ENCODE measurements at places on chromosomes 7 and 10.

DNA sequence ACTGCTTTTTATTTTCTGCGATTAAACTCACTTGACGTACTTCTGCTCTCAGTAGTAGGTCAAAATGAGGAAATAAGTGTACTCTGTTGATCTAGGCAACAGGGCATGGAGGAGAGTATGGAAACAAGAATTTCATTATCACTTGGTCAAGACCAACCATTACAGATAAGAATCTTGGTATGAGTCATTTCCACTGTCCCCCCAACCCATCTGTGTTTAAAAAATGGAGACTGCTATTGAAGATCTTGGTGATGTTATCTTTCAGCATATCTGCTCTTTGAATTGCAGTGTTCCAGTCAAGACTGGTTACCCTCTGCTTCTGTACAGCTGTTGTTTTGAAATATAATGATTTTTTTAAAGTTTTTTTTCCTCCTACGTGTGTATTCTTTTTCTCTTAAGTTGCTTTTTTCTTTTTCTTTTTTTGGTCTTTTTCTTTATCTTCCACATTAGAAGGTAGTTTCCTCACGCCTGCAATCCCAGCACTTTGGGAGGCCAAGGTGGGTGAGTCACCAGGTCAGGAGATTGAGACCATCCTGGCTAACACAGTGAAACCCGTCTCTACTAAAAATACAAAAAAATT, 11.7 kb downstream of the STAM start:
- no peak for DNase-seq

DNA sequence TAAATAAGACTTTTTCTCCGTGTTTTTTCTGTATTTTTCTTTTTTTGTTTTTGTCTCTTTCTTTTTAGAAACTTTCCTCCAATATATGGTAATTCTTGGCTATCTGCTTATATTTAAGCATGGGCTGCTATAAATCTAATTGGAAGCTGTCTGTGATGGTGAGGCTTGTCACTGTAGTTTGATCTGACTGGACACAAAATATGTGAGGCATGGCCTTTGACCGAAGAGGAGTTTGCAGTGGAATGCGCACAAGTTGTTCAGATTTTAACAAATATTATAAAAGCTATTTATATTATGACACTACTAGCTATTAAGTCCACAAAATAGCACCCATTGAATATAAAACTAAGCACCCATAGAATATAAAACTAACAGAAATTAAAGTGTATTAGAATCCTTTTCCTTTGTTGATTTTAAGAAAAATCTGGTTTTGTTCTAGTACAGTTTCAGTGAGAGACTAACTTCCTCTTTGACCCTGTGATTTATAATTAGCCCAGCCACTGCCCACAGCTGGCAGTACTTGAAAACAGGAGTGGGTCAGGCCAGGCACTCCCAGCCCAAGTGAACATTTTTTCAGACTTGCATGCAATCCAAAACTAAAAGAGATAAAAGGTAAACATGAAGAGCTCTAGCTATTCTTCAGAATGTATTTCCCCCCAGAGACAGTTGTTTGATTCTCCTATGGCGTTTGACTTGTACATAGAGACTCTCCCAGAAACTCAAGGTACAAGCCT, 69.9 kb upstream of the FGL2 start:
- no peak for DNase-seq

GRCh38 chr10:101875068-101875688, 31.6 kb upstream of the KCNIP2 start:
- no peak for DNase-seq

DNA sequence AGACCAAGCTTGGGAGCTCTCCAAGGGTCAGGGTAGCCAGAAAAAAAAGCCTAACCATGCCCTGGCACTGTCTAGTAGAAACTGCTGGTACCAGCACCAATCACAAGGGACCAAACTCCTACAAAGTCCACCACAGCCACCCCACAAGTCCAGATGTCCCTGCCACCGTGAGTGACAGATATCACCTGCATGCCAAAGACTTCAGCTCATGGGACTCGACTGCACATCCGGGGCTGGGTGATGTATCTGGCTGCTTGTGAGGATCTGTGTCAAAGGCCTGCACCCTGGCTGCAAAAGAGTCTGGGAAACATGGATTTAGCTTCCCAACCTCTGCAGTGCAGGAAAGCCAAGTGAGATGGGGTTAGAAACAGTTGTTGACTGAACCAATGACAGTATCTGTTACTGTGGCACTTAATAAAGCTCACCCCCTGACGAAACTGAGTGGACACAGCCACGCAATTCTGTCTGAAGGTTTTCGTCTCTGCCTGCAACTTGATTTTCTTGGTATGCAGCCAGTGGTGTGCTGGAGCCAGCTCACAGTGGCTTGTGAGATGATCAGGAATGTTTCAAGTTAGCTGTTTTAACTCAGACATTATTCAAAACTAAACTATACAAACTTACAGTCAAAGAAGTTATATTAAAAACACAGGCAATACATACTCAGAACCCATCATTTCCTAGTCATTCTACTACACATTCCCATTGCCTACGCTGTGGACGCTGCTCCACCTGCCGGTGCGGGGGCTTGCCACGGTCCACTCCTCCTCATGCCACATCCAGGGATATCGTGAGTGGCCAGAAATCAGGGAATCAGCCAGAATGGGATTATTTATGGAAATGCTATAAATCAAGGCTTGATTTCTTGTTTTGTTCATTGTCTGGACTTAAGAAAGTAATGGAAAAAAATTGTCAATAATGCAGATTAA, 9.2 kb downstream of the ZNF488 start:
- no peak for DNase-seq

DNA sequence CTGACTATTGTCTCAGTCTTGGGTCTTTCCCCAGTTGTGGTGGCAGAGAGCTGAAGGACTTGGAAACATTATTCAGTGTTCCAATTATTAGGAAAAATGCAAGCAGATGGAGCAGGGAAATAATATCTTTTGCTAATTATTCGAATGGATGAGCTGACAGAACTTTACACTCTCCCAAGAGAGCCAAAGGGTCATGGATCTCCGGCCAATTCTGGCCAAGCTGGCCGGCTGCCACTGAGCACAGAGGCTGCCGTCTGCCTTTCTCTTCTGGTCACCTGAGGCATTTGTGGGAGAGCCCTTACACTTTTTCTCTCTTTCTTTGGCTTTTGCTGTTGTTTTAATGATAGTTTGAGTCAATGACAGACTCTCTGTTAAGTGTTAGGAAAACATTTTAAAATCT, 22.2 kb upstream of the CNTNAP2 start:
- DNase-seq, result no peak

GRCh38 chr10:88107296-88108097, 244.1 kb downstream of the PTEN start:
- DNase-seq, result no peak

- DNase-seq, result no peak
Measured at GRCh38 chr7:43823941-43824340, 45.4 kb downstream of the MRPS24 start.

- no peak for DNase-seq
Measured at GRCh38 chr7:711093-711921, 15.2 kb upstream of the DNAAF5 start.

DNA sequence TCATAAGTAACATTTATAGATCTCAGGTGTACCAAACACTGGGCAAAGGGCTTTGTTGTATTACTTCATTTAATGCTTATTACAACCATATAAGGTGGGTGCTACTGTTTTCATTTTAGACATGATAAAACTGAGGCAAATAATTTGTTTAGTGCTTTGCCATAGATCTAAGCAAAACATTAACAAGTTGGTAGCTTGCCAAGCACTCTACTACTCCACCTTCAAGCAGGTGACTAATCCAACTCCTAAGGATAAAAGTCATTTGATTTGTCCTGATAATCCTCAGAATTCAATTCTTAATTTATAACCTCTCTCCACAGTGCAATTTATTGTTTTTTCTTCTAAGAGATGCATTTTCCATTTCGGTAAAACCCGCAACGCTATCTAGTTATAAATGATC, 646.4 kb downstream of the GRM8 start:
- DNase-seq, result no peak

DNA sequence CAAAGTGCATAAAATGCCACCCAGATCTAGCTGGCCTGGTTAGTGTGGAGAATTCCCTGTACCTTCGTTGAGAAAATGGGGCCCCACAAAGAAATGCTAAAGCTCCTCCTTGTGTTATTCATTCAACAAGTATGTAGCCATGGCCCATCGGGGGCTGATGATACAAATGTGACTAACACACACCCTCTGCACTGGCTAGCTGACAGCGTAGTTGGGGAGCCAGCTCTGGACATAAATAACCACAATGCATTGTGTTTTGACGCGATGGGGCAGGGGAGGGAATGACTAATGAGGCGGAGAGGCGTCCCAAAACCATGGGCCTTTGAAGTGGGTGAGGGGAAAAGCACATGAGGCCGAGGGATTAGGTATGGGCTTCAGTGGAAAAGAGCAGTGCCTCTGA, 28.2 kb upstream of the ASL start:
- DNase-seq, result no peak

DNA sequence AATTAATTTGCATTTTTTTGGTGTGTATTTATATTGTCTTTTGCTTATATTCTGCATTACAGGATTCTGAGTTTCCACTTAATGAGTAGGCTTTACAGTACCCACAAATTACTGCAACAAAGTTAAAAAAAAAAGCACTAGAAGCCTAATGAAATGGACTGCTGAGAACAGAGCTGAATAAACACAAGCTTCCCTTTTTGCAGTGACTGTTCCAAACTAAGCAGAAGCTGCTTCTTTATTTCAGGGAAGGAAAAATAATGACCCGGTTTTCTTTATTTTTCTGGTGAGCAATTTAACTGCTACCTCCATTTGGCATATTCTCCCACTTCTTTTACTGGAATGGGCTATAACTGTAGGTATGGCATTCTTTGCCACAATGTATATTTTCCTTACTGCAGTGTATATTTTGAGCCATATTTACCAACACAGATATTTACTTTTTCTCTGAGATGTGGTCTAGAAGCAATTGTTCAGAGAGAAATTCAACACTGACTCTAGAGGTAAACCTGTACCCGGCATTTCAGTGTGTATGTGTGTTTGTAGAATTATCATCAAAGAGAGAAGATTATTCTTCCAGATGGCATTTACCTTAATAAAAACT, 56.9 kb downstream of the HDAC9 start:
- no peak for DNase-seq

GRCh38 chr10:18980089-18980629, 68.4 kb upstream of the MALRD1 start:
- no peak for DNase-seq

- no peak for DNase-seq
Measured at GRCh38 chr10:131571865-131572264, 260.3 kb upstream of the TCERG1L start.

DNA sequence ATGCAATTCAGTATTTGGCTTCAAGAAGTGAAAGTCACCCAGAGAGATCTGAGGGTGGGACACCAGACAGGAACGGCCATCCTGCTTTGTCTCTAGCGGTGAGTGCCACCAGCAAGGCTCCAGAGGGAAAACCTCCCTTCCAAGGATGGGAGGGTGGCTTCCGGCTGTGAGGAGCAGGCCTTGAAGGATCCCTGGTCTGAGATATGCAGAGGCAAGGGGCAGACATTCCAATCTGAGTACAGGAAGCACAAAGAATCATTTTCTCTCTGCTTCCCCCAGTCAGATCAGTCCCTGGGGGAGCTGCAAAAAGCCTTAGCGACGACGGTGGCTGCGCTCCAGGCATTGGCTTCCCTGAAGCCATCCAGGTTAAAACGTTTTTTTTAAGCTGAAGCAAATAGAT, 167.4 kb downstream of the TEX36 start:
- no peak for DNase-seq

GRCh38 chr7:80372415-80372814, 139.4 kb downstream of the GNAT3 start:
- no peak for DNase-seq

- no peak for DNase-seq
Measured at GRCh38 chr7:39353615-39354376, 212.4 kb upstream of the YAE1 start.
